ENCODE measurements at places on chromosomes 2 and 18.

GRCh38 chr2:111117598-111118480 is 2.9 kb upstream of the BCL2L11 start:
- no peak for DNase-seq

DNA sequence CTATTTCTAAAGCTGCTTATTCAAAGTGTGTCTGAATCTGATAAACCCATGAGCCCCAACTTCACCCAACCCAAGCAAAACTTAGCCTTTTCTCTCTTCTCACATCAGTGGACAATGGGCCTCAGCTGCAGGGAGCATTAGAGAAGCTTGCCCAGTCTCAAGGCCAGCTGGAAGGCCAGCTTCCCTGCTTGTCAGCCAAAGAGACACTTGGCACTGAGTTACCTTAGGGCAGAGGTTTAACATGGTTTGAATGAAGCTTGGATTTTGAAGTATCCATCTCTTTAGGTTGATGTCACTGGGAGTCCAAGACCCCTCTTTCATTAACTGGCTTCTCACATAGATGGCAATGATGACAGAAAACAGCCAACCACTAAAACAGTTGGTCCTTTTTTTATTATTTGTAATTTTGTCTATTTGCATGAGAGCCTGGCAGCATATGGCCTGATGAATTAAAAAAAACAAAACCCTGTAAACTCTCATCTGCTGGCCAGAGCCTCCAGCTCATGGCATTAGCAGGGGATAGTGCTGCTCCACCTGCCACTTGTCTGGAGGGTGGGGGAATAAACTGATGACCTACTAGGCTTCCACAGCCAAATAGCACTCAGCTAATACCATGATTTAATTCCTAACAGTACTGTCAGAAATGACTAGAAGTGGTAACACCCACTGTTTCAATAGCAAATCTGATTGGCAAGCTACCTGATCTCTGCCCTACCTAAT is 137.0 kb downstream of the UBE2E3 start:
- peak; percentile 81 for DNase-seq

DNA sequence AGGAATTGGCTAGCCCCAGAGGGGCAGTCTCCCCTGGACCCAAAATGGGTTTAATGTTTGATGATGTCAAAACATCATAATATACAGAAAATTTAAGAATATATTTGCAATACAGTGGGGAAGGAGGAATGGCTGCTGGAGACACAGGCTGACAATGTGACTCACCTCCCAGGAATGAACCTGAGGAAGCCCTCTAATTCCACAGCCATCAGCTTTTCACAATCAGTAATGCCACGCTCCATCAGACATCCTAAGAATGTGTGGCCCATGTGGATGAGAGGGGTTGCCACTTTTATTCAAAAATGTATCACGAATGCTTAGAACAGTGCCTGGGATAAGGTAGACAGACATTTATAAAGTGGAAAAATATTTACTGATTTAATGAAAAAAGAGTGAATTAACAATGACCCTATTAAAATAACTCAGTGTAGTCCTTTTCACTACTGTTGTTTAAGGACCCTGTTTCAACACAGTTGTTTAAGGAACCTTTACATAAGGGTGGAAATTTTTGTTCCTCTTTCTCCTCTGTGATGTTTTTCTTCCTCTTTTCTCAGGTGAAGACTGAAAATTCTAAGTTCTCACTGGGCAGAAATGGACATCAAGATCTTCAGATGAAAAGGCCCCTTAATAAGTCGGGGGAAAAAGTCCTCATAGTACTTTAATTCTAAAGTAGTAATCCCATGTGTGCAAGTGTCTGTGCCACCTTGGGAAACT is 17.5 kb upstream of the TMEM163 start:
- no peak for DNase-seq

GRCh38 chr2:160454070-160454797 is 39.4 kb downstream of the RBMS1 start:
- DNase-seq: no peak

GRCh38 chr2:158772306-158773078 is 22.6 kb upstream of the DAPL1 start:
- no peak for DNase-seq
